Stimulated activated naive CD4-positive, alpha-beta T cell (primary cell): ENCODE measurements at places on chromosomes 16 and 17.

DNA sequence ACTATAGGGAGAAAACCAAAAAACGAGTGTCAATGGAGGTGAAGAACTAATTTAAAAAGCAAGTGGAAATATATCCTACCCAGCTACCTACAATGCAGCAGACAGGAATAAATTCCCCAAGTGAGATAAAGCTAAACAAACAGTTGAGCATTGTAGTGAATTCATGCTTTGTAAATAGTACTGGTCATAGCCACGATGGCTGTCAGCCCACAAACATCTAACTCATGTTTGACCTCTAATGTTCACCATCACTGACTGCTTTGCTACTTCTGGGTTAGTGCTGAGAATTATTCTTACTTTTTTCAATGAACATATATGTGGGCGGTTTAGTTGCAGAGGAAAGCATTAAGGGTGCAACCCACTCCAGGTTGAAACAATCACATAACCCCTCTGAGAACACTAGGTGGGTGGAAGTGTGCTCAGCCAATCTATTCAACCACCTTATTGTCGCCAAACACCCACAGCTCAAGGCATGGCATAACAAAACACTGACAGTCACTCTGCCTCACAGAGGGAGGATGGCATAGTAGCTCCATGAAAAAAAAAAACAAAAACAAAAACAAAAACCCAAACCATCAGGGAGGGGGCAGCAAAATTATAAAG lies 264.1 kb downstream of the ZFHX3 start:
- no peak for DNase-seq

GRCh38 chr17:5508810-5509209 lies 22.4 kb downstream of the MIS12 start:
- DNase-seq: no peak

DNA sequence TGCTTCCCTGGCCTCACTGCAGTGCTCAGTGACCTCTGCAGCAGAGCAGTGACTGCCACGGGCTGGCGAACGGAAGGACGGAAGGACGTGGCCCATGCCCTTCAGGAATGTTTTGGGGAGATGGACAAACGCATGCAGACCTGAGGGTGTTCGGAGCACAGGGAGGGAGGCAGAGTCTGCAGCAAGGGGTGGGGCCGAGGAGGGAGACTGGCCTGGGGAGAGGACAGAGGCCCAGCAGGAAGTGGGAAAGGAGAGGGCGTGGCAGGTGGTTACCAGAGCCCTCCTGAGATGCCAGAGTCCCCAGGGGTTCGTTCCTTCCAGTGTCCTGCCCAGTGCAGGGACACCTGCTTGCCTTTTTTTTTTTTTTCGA lies 21.9 kb downstream of the ADORA2B start:
- DNase-seq: no peak

DNA sequence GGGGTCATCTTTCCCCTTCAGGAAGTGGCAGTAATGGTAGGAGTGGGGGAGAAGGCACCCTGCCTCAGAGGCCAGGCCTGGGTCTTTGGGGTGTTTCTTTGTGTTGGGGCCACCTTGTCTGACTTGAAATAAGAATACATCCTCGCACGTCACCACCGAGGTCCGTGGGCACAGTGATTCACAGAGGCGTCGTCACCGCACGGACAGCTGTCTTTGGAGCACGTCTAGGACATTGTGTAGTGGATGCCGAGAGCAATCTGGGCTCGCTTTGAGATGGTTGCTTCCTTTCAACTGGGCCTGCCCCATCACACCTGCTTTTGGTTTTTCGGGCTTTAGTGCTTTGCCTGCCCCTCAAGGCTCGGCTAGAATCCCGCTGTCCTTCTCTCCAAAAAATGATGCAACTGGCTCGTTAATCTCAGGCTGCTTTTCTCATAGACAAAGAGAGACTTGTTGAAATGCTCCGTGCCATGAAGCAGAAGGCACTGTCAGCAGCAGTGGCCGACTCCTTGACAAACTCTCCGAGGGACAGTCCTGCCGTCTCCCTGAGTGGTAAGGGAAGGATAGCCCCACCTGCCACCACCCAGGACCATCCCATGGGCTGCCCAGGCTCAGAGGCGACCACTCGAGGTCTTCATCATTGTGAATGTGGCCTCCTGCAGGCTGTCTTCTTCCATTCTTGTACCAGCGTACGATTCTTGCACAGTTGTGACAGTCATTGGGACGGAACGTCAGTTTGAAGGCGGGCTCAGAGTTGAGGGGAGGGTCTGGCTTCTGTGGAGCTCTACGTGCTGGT lies 24.0 kb downstream of the GINS2 start:
- no peak for DNase-seq

GRCh38 chr16:6528217-6528616 lies 804.4 kb upstream of the RBFOX1 start:
- no peak for DNase-seq

- no peak for DNase-seq
Observed at GRCh38 chr16:50396761-50397535, 28.2 kb upstream of the BRD7 start.

DNA sequence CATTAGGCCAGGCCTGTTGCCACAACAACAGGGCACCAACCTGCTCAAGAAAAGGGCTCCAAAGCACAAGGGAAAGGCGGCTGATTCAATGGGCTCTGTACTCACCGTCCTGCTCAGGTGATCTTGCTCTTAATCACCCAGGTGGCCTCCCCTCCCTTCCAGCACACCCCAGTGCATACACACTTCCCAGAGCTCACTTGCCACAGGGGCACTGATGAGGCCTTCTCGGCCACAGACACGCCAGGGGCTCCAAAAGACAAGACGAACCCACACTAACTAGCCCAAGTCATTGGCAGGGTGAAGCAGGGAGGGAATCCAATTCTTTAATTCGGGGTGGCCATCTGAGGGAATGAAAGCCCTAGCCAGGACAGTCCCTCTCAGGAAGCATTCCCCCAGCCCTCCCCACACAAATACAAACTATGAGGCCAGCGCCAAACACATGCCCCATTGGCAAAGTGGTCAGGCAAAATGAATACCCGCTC lies 1.4 kb downstream of the MYO18A start:
- no peak for DNase-seq

DNA sequence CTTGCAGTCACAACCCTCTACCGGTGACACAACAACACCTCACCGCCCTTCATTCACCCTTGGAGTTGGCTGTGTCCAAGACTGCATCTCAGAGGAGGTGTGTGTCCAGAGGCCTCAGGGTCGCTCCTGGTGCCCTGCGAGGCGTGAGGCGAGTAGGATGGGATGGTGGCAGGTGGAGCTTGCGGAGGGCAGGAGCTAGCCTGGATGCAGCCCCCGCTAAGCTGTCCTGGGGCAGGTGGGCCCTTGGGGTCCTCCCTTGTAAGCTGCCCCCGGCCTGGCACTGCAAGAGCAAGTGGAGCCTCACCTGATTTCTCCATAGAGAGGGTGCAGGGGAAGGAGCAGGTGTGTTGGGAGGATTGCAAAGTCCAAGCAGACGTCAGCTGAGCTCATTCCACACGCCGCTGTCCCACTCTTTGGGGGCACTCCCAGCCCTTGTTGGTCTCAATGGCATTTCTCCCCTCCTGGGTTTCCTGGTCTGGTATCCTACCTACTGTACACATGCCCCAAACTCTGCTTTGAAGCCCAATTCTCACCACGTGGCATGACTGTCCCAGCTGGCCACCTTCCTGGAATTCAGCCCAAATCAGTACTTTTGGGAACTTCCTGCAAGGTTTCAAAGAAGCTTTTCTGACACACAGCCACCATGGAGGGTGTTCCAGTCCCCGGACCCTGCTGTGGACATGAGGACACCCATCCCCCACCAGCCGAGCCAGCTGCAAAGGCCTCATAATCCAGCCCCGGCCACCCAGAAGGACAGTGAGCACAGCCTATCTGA lies 18.1 kb upstream of the ICAM2 start:
- DNase-seq: no peak

GRCh38 chr16:55899857-55900256 lies 24.7 kb upstream of the CES5A start:
- no peak for DNase-seq

- no peak for DNase-seq
Observed at GRCh38 chr16:54216268-54216667, 70.3 kb downstream of the IRX3 start.

DNA sequence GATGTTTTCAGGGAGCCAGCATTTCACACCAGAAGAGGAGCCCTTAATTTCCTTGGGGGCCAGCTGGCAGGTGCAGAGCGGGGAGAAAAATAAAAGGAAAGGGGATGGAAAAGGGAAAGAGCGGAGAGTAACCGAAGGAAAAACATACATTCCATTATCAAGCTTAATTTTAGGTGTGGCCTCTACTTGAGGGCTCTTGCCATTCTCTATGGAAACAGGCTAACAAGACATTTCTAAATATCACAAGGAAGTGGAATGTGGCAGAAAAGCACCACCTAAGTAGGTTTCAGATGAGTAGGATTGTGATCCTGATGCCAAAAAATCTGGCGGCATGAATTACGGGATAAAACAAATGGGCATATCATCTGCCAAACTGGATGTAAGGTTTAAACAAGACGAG lies 970 bp upstream of the DYNC1LI2 start:
- DNase-seq: no peak

GRCh38 chr17:18017958-18018357 lies 21.0 kb downstream of the ATPAF2 start:
- no peak for DNase-seq

DNA sequence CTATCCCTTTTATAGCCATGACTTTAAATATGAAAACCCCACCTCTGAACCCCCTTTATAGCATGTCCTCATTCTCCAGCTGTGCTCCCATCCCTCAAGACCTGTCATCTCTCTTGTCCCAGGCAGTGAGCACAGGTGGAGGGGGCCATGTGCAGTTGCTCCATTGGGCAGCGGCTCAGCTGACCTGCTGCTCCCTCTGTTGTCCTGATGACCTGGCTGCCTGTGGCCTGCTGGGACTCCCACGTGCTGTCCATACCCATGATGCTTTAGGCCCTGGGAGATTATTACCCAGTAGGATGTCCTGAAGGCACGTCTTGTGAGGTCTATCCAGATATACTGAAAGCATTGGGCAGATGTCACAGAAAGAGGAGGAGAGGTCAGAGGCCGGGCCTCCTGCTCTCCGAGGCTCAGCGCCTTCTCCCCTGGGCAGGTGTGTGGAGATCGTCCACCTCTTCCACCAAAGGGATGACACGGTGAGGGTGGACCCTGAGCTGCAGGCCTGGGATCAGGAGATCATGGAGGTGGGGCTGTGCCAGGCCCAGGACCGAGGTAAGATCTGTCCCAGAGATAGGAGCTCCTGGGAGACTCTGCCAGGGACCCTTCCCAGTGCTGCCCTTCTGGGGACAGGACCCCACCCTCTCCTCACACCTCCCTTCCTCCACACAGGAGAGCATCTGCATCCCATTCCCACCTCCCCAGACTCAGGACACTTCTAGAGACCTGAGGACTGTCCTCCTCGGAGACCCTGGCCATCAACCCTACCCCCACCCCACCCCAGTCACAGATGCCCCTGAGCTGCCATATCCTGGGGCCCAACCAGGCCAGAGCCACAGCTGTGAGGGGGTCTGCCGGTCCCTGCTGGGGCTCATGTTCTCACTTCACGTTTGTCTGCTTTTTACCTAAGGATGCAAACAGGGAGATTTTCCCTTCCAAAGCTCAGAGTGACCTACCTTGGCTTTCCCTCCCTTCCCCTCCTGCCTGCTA lies 58.0 kb downstream of the GOSR1 start:
- DNase-seq: no peak

DNA sequence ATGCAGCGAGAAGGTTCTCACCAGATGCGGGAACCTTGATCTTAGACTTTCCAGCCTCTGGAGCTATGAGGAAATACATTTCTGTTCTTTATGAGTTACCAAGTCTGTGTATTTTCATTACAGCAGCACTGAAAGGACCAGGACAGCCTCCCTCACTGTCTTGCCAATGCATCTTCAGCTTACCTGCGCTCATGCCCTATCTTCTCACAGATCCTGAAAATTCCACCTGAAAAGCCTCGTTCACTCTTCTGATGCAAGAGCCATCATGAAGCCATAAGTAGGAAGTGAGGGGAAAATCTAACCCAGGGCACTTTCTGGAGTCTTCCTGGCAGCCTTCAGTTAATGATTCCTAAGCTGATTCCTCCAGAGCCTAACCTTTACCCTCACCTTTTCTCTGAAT lies 194.0 kb downstream of the SALL1 start:
- no peak for DNase-seq

DNA sequence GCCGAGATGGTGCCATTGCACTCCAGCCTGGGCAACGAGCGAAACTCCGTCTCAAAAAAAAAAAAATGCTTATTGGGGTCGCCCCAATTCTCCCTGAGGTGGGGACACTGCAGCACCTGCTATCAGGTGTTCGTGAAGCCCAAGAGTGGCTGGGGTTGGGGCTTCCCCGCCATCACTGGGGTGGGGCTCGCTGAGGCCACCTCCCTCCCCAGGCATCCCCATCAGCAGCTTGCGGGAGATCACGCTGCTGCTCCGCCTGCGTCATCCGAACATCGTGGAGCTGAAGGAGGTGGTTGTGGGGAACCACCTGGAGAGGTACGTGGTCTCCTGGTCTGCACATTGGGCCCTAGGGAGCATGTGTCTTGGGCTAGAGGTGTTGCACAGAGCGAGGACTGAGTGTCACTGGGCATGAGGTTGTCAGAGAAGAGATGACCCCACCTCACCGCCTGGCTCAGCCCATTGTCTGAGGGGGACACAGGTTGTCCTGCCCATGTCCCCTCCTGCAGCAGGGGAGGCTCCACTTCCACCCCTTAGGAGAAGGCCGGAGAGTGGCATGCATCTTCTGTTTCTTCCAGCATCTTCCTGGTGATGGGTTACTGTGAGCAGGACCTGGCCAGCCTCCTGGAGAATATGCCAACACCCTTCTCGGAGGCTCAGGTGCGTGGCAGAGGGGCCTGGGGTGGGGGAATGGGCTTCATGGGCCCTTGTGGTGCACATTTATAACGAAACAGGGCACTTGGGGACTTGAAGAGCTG lies 4.9 kb downstream of the CDK10 start:
- no peak for DNase-seq

- no peak for DNase-seq
Observed at GRCh38 chr16:10521681-10522274, 58.6 kb downstream of the EMP2 start.

GRCh38 chr17:45318561-45319230 lies 1.9 kb upstream of the MAP3K14 start:
- DNase-seq: no peak

- no peak for DNase-seq
Observed at GRCh38 chr17:21239680-21240368, 13.4 kb downstream of the NATD1 start.

DNA sequence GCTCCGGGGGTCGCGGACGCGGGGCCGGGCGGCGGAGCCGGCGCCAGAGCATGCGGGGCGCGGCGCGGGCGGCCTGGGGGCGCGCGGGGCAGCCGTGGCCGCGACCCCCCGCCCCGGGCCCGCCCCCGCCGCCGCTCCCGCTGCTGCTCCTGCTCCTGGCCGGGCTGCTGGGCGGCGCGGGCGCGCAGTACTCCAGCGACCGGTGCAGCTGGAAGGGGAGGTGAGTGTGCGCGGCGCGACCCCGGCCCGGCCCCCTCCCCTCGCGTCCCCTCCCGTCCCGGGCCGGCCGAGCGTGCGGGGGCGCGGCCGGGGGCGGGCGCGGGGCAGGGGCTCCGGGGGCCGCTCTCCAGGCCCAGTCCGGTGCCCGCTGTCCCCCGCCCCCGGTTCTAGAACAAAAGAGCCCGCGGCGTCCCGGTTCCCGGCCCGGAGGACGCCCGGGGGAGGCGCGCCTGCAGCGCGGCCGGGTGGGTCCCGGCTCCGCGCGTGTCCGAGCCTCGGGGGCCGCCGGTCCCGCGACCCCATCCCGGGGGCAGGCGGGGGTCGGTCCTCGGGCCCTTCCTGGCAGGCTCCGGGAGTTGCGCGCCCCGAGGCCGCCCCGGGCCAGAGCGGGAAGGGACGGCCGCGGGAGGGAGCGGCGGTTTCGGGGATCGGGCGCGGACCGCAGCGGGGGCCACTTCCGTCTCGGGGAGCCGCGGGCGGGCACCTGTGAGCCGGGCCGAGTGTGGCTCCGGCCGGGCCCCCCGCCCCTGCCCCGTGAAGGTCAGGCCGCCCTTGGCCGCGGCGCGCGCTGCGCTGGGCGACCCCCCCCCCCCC lies 563 bp downstream of the METRNL start:
- no peak for DNase-seq
